ENCODE measurements at places on chromosomes 1 and 21.
A peak's percentile ranks its signal among the peaks of the same experiment; 100 is the strongest.

GRCh38 chr1:74531796-74532195 lies 19.4 kb upstream of the LRRC53 start:
- peak; percentile 55 for DNase-seq

GRCh38 chr21:28604946-28605537 lies 387.6 kb downstream of the LTN1 start:
- DNase-seq, result no peak

DNA sequence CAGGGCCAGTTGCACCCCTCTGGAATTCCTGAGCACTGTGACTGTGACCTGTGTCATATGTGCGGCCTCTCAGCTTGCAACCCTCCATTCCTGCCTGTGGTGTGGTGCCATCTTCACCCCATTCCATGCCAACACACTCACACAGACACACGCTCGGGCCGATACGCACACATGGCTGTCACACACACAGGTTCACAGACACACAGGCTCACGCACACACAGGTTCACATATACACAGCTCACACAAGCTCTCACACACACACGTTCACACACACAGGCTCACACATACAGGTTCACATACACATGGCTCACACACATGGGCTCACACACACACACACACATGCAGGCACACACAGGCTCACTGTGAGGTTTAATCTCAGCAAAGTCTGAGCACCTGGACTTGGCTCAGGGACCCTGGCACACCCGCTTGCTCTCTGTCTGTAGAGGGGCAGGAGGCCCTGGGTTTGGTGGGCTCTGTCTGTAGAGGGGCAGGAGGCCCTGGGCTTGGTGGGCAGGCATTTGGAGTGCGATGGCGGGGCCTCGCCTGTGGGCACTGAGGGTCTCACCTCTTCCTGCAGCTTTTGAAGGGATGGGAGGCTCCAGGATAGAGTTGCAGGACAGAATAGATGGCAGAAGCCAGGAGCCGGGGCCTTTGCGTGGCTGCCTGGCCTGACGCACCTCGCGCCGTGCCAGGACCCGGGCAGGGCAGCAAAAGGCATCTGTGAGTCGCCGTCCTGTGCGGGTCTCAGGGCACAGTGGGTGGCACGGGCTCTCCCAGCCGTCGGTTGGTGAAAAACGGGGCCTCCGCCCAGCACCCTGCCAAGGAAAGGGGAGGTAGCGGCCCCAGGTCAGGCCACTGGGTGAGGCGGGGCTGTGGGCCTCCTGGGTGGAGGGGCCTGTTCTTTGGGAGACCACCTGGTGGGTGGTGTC lies 17.1 kb downstream of the COL18A1 start:
- DNase-seq, result no peak

DNA sequence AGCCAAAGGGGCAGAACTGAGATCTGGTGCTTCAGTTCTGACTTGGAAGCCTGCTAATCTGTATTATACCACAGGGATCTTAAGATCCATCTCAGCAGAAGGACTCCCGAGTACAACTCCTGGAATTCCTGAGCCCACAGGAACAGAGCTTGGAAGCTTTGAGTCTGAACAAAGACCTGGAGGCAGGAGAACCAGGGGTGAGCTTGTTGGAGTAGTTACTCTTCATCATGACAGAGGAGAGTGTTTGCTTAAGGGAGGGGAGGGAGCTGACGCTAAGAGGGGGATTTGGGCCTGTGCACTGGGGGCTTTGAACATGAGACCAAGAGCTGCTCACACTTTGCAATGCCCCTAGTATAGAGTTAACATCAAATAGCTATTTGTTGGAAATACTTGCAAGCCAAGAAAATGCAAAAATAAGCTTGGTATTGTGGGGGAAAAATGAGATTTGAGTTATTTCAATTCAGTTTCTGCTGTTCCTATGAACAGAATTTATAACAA lies 41.1 kb upstream of the TRABD2B start:
- no peak for DNase-seq

GRCh38 chr1:147492207-147492606 lies 49.1 kb upstream of the BCL9 start:
- DNase-seq, result no peak

DNA sequence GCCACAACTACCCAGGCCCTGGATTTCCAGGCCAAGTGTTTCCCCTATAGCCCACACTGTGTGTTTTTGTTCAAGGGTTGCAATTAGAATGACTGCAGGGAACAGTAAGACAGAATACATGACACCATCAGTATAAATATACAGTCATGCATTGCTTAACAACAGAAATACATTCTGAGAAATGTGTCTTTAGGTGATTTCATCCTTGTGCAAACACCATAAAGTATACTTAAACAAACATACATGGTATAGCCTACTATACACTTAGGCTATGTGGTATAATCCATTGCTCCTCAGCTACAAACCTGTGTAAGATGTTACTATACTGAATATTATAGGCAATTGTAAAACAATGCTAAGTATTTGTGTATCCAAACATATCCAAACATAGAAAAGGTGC lies 7.5 kb upstream of the SLC44A5 start:
- no peak for DNase-seq

GRCh38 chr1:159510229-159510541 lies 25.6 kb downstream of the OR10J5 start:
- DNase-seq, result no peak

Data from NCI-H1417 treated with DMSO at 0.1 percent for 48 hours (cell line).